T-helper 1 cell (primary cell): ENCODE measurements at places on chromosomes 3 and 15.

DNA sequence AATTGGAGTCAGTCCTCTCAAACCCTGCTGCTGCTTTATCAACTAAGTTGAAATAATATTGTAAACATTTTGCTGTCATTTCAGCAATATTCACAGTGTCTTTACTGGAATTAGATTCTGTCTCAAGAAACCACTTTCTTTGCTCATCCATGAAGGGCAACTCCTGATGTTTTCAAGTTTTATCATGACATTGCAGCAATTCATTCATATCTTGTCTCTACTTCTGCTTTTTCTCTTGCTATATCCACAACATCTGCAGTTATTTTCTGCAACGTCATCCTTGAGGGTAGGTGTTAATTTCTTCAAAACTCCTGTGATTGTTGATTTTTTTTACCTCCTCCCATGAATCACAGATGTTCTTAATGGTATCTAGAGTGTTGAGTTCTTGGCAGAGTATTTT, 181.6 kb downstream of the EPHA6 start:
- no peak for DNase-seq

DNA sequence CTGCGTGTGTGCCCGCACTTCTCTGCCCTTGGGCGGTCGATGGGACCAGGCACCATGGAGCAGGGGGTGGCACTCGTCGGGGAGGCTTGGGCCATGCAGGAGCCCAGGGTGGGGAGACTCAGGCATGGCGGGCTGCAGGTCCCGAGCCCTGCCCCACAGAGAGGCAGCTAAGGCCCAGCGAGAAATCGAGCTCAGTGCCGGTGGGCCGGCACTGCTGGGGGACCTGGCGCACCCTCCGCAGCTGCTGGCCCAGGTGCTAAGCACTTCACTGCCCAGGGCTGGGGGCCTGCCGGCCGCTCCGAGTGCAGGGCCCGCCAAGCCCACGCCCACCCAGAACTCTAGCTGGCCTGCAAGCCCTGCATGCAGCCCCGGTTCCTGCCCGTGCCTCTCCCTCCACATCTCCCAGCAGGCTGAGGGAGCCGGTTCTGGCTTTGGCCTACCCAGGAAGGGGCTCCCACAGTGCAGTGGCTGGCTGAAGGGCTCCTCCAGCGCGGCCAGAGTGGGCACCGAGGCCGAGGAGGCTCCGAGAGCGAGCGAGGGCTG, 553 bp upstream of the RTP4 start:
- DNase-seq: no peak

GRCh38 chr3:124648551-124648950, 81.7 kb upstream of the UMPS start:
- DNase-seq: no peak

GRCh38 chr3:52847726-52848125, 12.9 kb upstream of the MUSTN1 start:
- DNase-seq: no peak

DNA sequence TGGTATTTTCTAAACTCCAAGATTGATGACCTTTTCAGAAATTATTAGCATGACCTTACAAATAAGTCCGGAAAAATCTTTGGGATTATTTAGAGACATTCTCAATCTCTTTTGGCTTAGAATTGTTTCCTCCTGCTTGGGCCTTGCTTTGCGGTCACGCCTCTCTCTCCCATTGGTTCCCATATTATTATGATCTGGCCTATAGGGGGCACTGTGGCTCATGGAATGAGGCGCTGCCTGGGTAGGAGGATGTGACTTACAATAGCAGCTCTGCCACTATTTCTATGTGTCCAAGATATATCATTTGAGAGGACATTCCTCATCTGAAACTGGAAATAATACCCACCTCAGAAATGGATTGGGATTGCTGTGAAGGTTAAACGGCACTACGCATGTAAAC, 464.9 kb downstream of the MFSD1 start:
- DNase-seq: no peak

DNA sequence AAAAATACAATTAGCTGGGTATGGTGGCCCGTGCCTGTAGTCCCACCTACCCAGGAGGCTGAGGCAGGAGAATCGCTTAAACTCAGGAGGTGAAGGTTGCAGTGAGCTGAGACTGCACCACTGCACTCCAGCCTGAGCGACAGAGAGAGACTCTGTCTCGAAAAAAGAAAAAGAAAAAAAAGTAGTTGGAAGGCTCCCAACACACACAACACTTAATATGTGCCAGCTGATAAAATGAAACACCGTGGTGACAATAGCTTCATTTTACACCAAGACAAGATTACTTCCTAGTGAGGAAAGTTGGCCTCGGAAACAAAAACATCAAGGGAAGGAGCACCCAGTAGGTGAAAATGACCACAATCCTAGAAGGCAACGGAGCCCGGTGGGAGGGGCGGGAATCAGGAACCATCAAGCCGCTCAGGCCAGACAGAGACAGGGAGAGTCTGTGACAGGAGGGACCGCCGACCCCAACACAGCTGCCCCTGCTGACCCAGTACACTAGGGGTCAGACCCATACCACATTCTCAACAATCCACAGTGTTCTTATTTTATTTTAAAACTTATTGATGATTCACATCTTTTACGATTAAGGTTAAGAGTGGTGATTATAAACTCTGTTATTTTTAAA, 54.5 kb upstream of the OCA2 start:
- no peak for DNase-seq
